ENCODE measurements at places on chromosomes 12 and 14.
A peak's percentile ranks its signal among the peaks of the same experiment; 100 is the strongest.

- no peak for DNase-seq
Measured at GRCh38 chr12:67649570-67650387, 1.2 kb downstream of the DYRK2 start.

DNA sequence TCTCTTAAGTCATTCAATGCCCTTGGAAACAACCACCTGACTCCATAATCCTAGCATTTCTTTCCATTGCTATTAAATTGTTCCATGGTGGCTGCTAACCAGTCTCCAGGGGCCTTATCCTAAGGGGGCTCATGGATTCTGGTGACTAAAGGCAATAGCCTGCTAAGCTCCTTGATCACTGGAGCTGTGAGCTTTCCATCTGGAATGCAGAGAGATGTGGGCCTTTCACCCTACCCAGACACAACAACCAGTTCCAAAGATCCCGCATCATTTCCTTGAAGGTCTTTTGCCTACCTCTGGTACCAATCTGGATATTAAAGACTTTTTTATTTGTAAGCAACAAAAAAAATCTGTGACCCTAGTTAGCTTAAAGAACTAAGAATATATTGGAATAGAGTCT is 32.9 kb downstream of the NDUFA12 start:
- no peak for DNase-seq

GRCh38 chr12:120361506-120362208 is 7.3 kb downstream of the MSI1 start:
- DNase-seq: peak; percentile 55

- DNase-seq: no peak
Measured at GRCh38 chr12:2261708-2262107, 208.9 kb downstream of the CACNA1C start.

- DNase-seq: no peak
Measured at GRCh38 chr14:92426237-92426636, 87.3 kb upstream of the RIN3 start.

GRCh38 chr14:104355101-104356019 is 217.0 kb downstream of the KIF26A start:
- no peak for DNase-seq
